ENCODE measurements at places on chromosomes 6 and 20.

DNA sequence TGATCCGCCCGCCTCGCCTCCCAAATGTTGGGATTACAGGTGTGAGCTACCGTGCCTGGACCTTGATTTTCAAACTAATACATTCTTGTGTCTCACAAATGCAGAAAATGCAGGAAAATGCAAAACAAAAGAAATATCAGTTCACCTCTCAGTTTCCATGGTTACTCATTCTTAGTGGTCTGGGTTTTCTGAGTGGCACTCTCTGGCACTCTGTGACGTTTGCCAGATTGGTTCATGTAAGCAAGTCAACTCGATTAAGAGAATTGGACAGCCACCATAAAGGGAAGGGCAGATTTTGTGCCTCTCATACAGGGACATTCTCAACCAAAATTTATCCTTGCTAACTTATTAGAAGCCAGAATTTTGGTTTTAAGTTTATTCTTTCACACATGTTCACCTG is 8.6 kb downstream of the CMTR1 start:
- no peak for DNase-seq

DNA sequence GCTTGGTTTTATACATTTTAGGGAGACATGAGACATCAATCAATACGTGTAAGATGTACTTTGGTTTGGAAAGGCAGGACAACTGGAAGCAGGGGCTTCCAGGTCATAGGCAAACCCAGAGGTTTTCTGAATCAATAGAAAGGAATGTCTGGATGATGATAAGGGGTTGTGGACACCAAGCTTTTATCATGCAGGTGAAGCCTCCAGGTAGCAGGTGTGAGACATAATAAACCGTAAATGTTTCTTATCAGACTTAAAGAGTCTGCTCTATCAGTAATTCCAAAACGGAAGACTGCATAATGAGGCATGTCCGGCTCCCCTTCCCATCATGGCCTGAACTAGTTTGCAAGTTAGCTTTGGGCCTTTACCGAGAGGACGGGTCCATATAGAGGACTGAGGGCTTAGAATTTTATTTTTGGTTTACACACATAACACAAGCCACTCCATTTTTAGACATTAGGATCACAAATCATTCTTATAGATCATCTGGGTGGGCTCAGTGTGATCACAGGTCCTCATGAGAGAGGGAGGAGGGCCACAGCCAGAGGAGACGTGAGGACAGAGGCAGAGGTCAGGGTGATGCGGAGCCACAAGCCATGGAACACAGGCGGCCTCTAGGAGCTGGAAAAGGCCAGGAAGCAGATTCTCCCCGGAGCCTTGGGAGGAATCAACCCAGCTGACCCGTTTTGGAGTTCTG is 10.7 kb upstream of the SERPINB9 start:
- no peak for DNase-seq

- DNase-seq, result no peak
Observed at GRCh38 chr20:1375515-1375914, 17.3 kb downstream of the FKBP1A start.

- no peak for DNase-seq
Observed at GRCh38 chr6:93474733-93475179, 55.4 kb upstream of the EPHA7 start.

GRCh38 chr6:77403424-77403823 is 59.9 kb downstream of the HTR1B start:
- no peak for DNase-seq

DNA sequence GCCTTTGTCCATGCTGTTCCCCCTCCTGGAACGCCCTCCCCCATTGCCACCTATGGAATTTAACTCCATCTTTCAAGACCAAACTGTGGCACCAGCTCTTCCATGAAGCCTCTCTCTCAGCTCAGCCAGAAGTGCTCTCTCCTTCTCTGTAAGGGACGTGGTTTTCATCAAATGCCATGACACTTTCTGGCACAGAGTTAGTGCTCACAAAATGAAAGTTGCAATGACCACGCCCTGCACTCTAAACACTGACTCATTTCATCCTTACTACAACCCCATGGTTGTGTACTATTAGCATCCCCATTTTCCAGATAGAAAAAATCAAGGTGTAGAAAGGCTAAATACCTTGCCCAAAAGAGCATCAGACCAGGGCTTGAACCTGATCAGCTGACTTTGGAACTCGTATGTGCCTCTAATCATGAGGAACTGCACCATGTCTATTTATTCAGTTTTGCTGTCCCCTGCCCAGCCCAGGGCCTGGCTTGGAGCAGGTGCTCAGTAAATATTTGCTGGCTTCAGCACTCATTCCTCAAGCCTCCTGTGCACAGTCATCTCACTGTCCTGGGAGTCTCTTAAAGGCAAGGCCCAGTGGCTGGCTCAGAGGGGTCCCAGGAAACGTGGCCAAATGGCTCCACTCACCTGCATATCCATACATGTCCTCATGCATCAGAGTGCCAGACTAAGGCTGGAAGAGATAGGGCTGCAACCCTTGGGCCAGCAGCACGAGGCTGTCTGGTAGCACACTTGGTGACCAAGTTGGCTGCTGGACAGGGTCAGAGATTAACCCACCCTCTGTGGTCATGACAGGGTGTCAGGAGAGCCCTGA is 77.9 kb downstream of the MRPL14 start:
- DNase-seq, result no peak

DNA sequence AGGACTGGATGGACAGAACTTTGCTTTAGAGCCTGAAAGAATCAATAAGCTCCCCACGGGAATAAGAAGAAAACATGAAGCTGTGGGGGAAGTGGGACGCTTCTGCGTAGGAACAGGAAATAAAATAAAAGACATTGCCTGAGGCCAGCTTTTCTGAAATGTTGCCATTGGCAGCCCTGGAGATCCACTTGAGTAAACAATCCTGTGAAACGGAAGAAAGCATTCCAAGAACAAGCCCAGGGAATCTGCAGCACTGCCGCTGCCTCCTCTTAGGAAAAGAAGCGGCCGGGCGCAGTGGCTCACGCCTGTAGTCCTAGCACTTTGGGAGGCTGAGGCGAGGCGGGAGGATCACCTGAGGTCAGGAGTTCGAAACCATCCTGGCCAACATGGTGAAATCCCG is 182.3 kb upstream of the RALGAPA2 start:
- DNase-seq, result no peak

DNA sequence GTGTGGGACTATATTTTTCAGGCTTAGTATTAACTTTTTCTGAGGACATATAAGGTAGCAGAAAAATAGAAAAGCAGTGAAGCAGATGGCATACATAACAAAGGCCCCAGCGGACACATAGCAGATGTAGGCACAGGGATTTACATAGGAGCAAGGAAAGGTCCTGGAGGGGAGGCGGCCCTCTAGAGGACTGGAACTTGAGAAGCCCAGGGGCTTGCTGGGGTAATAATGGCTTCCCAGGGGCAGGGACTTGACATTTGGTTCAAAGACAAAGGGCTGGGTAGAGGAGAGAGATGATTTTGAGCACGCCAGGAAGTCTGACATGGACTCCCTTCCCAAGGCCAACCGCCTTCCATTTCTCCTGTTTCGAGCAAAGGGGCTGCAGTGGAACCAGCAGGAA is 31.7 kb upstream of the OSTM1 start:
- DNase-seq, result no peak

DNA sequence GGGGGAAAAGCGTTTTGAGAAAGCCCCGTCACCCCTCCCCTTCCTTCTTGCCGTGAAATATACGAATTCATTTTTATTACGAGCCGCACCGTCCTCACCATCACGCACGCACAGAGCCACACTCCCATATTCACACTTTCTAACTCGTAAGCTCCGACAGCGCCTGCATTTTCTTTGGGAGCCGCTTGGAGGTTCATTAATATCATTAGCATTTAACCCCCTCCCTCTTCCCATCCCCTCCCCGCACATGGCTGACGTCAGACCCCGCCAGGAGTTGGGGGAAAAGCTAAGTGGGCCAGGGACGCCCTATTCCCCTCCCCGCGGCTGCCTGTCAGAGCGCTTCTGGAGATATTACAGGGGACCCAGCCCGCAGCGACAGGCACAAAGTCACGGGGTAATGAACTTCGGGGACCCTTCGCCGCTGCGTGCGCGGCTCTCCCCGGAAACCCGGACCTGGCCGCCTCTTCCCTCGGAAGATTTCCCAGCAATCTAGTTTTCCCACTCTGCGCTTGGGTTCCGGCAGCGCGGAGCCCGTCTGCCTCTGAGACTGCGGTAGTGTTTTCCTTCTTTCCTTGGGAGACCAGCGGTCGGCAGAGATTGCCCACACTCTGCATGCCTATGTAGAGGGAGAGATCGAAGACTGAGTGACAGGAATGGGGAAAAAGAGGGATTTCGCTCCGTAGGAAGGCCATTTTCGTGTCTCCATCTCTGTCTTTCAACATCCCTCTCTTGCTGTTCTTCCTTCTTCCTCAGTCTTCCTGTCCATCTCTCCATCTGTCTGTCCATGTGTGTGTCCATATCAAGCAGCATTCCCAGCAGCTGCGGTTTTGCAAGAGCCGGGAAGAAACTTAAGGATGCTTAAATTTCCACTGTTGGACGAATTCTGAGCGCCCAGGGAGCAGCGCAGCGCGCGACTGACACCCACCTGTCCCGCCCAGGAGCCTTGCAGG is at the start of gene NR2E1:
TSS of gene NR2E1 (plus strand) at position 309 of the 950 bp plus-strand sequence. CDS start 744 bp downstream, outside the sequence.
- DNase-seq, result no peak

GRCh38 chr6:1609648-1610496 is at the start of gene FOXC1:
Gene FOXC1, plus strand, starts transcription at chr6:1609915. Its CDS starts 531 bp downstream, at chr6:1610446.
- DNase-seq, result no peak

DNA sequence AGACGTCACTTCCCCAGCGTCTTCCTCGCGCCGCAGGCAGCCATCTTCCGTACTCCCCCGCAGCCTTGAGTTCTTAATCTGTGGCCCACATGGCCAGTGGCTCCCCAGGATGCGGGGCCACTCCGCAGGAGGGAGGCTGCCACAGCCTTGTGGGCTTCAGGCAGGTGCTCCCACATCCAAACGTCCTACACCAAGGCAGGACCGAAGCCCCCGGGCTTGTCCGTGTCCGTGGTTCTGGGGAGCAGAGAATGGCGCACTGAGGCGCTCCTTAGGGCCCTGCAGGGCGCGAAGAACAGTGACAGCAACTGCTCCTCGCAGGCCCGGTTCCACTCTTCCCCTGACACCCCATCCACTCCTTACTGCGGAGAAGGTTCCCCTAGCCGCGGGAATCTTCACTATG is 755.8 kb downstream of the PRIM2 start:
- no peak for DNase-seq

GRCh38 chr20:17571153-17571527 is 1.3 kb downstream of the DSTN start:
- DNase-seq, result no peak

- no peak for DNase-seq
Observed at GRCh38 chr6:122947355-122947754, 48.7 kb upstream of the CLVS2 start.

DNA sequence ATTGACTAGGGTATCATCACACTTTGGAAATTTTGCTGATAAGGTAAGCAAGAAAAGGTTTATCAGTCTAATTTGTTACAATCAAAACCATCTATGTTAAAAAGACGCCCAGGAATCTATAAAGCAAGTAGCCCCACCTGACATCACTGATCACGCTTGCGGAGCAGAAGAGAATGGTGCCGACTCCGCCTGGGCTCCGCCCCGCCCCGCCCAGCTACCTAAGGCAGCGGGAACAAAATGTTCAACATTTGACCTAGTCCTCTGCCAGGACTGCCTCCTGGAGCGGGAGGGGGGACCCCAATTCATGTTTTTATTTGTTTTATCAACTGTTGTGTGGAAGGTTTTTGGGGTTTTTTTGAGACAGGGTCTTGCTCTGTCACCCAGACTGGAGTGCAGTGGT is 520.5 kb downstream of the PREX1 start:
- no peak for DNase-seq

DNA sequence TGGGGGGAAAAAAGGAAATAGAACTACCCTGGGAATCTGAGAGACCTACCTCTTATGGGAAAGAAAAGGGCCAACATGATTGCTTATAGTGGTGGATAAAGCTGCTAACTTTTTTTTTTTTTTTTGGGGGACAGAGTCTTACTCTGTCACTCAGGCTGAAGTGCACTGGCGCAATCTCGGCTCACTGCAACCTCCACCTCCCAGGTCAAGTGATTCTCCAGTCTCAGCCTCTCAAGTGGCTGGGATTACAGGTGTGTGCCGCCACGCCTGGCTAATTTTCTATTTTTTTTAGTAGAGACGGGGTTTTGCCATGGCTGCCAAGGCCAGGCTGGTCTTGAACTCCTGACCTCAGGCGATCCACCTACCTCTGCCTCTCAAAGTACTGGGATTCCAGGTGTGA is 39.5 kb upstream of the TBC1D22B start:
- no peak for DNase-seq

GRCh38 chr20:48278961-48279481 is 493.7 kb upstream of the SULF2 start:
- no peak for DNase-seq

- DNase-seq, result no peak
Observed at GRCh38 chr6:141607956-141608355, 524.8 kb upstream of the GJE1 start.

DNA sequence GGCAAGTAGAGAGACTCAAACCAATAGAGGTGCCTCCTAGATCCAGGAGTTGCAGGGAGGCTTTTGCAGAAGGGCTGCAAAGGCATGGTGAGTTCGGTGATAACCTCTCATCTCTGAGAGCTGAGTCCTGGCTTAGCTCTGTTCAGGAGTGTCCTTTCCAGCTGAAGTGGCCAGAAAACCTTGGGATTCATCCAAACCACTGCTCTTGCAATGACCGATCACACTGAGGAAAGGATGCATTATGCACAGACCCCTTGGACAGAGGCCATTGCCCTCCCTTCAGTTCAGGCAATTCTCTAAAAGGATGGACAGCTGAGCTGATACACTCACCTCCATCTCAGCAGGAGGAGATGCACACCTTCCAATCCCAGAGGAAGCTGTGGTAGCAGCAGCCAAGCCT is 158.8 kb upstream of the ENPP5 start:
- DNase-seq, result no peak

DNA sequence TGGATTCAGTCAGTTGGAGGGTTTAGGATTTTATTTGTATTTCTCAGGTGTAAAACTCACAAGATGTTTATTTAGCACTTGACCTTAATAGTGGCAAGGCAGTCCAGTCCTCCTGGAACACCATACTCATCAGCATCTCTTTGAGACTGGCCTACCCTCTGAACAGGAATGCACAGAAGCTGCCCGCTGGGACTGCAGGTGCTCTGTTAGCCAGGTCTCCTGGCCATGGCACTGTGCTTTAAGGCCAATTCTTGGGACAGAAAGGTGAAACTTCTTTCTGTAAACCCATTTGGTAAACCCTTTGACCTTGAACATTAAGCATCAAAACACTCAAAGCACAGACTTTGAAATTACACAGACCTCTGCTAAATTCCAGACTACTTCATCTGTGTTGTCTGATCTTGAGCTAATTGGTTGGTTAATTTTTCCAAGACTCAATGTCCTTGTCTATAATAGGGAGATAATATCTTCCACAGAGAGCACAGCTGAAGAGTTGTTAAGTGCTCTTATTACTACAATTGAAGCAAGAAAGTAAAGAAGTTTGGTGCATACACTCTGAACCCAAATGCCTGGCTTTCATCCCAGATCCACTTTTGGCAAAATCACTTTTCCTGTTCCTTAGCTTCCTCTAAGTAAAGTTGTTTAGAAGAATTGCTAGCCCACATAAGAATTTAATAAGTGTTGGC is 54.9 kb upstream of the NT5E start:
- no peak for DNase-seq

- no peak for DNase-seq
Observed at GRCh38 chr6:37417393-37417792, 15.6 kb upstream of the CMTR1 start.

Measured in stimulated activated CD4-positive, alpha-beta T cell treated with anti-CD3 and anti-CD28 coated beads, Interleukin-4, amount 100 ng/mL, for 48 hours (primary cell).